NCI-H2081 (cell line): ENCODE measurements at places on chromosomes 2 and 18.
A peak's percentile ranks its signal among the peaks of the same experiment; 100 is the strongest.

DNA sequence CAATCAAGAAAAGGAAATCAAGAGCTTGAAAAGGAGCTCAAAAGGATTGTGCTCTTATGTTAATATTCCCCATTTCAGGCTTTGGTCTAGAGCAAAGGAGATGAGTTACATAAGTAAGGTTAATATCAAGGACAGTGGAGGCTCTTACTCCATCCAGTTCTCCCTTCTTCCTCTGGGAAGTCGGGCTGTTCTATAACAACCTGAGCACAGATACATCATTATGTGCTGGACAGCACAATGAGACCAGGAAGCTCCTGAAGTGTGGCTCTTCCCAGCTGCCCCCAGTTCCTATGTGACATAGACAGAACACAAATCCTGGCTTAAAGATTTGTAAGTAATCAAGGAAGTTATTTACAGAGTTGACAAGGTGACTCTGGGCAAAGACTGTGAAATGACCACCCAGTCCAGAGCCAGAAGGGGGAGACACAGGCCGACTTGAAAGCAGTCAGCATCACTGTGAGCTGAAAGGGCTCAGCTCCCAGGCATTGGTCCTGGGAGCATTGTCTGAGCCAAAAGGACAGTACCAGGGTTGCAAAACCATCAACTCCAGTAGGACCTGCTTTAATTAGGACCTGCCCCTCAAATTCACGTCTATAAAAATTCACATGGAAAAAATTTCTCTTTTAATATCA is 917.6 kb upstream of the ACVR2A start:
- DNase-seq, result peak; percentile 45

- no peak for DNase-seq
These were observed 99.5 kb upstream of the RNF152 start for GRCh38 chr18:61992285-61992684.

DNA sequence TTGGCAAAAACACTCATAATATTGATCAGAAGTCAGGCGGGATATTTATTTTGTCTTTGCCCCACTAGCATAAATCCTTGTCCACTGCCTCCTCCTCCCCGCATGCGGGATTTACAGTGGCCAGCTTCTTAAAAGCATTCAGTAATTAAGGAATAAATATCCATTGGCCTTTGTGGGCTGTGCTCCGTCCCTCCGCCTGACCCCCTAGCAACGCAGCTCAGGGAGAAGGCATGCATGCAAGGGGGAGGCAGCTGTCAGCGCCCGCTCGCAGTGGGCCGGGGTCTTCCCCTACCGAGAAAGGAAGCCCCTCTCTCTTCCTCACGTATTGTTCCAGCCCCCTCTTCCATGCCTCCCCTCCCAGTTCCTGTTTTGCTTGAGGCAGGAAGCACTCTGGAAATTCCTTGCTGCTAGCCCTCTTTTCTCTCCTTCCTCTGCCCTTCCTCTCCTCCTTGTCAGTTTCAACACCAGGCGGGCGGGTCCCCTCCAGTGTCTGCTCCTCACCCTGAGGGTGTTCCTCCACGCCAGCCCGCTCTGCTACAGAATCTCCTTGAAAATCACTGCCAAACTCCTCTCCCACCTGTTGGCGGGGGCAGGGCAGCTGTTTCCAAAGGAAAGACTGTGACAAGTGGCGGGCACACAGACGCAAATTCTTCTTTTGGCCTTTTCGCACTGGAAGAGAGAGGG is 60.1 kb downstream of the GBX2 start:
- no peak for DNase-seq

DNA sequence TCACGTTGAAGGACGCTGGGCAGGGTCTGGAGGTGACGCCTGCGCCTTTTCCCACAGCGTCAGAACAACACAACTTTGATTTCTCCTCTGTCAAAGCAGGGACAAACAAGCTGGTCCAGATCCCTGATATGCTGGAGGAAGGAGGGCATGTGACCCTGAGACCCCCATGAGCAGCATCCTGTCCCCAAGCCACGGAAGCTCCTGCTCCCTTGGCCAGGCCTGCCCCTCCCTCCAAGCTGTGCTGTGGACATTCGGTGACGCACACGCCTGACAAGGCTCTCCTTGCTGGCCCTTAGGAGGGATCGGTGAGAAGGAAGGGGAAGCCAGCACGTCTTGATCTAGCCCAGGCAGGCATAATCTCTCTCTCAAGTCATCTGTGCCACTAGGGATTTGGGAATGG is 11.3 kb downstream of the MLPH start:
- no peak for DNase-seq

DNA sequence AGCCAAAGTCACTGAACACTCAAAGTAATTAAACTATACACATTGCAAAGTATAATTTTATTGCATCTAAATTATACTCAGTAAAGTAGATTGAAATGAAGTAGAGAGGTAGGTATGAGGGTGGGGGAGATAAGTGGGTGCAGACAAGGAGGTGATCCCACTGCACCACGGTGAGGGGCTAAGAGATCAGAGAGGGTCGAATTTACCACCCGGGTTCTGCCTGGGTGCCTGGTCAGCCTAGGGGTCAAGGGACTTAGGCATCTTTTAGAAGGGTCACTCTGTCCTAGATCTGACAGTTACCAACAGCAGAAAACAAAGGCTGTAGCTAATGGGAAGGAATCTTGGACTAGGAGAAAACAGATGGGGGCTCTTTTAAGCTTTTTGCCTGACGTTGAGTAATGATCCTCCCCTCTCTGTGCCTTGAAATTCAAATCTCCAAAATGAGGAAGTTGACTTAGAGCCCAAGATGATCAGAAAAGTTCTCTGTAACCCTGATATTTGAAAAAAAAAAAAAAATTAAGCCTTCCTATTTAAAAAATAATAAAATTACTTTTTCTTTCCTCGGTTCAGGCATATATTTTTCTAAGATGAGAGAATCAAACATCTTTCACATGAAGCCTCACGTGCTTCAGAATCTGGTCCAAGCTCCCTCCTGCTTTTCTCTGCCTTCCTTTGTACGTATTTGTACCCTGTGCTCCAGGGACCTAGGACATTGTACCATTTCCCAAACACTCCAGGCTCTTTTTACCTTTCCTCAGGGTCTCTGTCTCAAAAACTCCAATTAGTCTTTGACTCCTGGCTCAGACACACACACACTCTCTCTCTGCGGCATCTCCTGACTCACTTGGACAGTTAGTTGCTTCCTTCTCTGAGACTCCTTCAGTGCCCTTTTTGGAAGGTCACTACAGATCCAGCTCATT is 353.9 kb downstream of the CYRIA start:
- no peak for DNase-seq

DNA sequence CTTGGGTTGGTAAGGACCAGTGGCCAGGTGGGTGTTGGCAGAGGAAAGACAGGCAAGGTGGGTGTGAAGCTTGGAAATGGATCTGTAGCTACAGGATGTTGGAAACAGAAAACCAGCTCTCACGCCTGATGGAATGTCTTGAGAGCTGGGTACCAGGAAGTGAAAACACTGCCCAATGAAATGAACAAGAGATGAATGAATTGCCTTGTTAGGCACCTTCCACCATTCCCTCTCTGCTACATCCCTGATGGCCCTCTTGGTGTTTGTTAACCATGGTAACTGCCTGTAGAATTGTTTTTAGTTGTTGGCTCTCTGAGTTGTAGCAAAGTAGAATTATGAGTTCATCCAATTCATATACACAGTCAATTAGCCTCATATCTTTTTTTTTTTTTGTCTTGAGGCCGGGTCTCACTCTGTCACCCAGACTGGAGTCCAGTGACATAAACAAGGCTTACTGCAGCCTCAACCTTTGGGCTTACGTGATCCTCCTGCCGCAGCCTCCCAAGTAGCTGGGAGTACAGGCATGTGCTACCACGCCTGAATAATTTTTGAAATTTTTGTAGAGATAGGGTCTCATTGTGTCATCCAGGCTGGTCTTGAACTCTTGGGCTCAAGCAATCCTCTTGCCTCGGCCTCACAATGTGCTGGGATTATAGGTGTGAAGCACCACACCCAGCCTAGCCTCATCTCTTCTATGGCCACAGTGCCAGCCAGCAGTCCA is 9.5 kb downstream of the KCMF1 start:
- DNase-seq, result no peak

DNA sequence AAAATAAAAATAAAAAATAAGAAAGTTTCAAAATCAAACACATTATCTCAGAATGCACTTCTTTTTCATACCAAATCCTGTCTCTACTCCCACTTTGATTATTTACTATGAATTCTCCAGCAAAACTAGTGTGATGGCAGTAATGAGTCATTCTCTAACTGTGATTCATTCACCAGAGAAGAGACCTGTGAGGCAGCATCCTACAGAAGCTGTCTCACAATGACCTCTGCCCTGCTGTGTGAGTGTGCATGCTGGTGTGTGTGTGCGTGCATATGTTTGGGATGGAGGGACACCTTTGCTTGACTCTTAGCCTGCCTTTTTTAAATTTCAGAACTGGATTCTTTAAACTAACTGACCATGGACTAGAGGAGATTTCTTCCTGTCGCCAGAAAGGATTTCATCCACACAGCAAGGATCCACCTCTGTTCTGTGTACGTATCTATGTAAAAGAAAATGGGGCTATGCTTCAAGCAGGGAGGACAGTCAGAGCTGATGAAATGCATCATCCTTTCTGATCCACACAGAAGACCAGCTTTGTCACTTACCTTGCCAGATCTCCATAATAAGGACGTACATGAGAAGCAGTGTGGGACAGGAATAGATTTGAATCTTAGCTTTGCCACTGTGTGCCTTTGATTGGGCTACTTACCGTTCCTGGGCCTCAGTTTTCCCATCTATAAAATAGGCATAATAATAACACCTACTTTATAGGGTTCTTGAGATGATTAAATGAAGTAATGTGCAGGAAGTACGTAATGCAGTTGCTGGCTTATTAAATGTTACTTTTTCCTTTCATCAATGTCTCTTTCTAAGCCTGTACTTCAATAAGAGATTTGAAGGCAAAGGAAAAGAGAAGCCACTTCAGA is 31.2 kb downstream of the STAMBP start:
- no peak for DNase-seq

DNA sequence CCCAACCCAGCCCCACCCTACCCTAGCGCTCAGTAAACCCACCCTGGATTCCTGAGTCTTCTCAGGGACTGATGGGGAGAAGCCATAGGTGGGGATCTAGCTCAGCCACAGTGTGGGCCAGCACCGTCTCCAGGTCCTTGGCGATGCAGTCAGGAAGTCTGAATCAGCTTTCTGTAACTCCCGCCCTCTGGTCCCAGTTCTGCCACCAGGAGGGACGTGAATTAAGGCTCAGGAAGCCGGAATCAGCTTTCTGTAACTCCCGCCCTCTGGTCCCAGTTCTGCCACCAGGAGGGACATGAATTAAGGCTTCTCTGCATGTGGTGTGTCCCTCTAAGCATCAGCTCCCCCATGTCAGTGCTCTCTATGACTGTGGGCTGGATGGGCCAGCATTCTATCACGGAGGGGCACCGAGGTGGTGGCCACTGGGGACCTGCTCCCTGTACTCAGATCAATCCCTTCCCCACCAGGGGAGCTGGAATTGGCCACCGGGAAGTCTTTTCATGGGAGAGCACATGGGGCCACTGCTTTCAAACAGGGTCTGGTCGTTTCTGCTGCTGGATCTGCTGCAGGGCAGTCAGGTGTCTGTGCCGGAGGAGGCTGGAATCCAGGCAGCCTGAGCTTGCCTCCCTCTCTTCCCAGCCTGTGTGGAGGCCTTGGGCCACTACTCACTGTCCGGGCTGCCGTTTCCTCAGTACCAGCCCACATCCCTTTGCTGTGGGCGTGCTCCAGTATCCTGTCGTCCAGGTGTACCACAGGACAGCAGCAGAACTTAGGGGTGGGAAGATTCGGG is 24.7 kb downstream of the ASB18 start:
- no peak for DNase-seq

DNA sequence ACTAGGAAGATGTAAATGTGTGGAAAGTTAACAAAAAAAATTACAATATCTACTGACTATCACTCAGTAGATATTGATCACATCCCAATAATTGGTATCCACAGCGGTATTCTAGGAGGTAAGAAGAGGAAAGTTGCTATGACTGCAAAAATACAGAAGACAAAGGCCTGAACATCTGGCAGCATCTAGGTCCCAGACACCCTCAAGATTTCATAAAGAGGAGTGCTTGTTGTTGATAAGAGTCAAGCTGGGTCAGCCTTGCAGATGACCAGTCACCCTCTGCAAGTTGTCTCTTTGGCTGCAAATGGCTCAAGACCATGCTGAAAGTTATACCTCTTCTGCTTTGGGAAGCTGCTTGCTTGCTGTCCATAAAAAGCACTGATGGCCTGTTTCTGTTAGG is 228.4 kb upstream of the FBXO11 start:
- DNase-seq, result no peak

DNA sequence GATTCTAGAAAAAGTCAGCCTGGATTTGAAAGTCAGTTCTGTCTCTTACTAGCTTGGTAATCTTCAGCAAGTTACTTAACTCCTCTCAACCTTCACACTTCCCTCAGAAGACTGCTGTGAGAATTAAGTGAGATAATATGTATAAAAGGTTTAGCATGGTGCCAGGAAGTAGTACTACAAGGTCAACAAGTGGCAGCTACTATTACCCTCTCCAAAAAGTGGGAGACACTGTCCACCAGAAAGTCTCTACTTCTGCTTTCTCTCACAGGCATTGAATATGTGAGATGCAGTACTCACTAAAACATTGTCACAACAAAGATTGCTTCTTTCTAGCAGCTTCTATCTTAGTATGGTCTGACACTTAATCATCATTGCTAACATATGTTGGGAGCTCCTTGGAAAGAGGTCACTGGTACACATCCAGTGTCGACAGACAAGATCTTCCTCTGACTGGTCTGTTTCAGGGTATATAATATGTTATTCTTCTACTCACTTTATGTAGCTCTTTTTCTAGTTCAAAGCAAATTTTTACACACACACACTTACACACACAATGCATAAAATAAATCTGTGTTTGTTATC is 47.9 kb downstream of the DOCK10 start:
- no peak for DNase-seq

GRCh38 chr2:42879913-42880737 is 87.7 kb upstream of the HAAO start:
- DNase-seq, result no peak

DNA sequence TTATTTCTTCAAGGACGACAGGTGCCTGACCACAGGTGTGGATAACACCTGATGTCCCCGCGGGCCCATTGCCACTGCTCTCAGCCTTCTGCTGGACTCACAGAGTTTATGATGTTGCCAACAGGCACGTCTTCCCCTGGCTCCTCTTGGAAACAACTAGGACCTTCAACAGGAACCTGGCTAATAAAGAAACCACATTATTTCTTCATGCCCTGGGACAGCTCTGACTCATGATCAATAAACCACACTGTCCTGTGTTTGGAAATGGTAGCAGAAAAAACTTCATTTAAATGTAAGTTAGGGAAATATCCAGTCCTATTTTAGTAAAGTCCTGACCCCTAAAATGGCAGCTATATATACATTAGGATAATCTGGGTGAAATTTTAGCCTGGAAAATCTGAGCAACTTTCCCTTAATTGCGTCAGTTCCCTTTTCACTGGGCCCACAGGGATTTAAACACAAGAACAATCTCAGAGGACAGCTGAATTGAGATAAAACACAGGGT is 158.9 kb downstream of the VAPA start:
- no peak for DNase-seq
